ENCODE measurements at places on chromosomes 1 and 21.

DNA sequence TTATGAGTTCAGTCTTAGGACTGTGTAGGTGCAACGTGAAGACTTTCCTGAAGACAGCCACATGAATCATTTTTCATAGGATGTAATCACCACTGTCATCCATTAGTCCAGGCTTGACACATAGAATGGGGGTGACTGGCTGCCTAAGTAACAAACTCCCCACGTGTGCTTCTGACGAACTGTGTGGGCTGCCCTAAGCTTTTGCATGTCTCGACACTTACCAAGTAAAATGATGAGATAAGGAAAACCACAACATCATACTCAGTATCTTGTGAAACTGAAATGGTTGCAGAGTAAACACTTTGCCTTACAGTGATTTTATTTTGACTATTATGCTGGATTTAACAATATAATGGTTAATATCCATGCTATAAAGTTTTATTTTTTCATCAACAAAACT is 19.5 kb downstream of the ERG start:
- no peak for DNase-seq

- DNase-seq: peak; percentile 68
Observed at GRCh38 chr1:153568367-153569099, 2.9 kb upstream of the S100A2 start.

DNA sequence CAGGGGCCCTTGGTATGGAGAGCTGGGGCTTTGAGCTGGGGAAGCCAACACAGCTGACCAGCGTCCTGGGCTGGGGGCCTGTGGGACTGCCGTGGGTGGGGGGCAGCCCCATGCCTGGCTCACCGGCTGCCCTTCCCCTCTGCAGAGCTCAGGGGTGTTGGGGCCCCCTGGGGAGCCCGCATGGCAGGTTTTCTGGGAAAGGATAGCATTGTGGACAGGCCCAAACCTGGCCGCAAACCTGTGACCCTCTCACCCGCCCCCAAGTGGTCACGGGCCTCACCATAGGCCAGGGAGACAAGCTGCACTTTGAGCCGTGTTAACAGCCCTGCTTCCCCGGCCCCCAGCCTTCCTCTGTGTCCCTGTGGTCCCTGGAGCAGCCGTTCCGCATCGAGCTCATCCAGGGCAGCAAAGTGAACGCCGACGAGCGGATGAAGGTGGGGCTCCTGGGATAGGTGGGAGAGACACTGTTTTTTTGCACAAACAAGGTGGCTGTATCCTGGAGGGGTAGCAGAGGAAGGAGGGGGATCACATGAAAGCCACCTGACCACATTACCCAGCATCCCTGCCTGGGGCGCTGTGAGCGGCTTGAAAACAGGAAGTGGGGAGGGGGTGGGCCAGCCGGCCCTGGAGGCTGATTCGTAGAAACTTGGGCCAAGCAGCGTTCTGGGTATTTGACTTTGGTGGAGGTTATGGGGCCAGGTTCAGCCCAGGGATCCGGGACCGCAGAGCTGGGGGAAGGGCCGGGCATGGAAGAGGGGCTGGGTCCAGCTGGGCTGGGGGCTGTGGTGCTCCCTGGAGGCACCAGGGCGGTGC is 65.9 kb downstream of the PIK3CD start:
- peak; percentile 78 for DNase-seq

- no peak for DNase-seq
Observed at GRCh38 chr21:30680586-30680985, 37.9 kb downstream of the KRTAP20-3 start.

DNA sequence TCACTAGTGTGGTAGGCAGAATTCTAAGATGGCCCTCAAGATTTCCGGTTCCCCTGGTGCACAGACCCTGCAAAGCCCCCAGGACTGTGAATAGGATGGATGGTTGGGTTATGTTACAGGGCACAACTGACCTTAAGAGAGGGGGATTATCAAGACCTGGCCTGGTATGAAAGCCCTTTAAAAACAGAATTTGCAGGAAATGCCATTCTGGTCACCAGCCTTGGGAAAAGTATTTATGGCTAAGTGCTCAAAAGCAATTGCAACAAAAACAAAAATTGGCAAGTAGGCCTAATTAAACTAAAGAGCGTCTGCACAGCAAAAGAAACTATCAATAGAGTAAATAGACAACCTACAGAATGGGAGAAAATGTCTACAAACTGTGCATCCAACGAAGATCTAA is 144.7 kb upstream of the EDN2 start:
- DNase-seq: no peak

- no peak for DNase-seq
Observed at GRCh38 chr1:40637470-40638007, 27.9 kb downstream of the RIMS3 start.

GRCh38 chr1:196678510-196678884 is 26.7 kb downstream of the CFH start:
- no peak for DNase-seq

GRCh38 chr1:18480315-18481189 is at the start of gene KLHDC7A:
TSS of gene KLHDC7A (plus strand) at chr1:18480930. CDS start at chr1:18480982, 52 bp downstream.
- no peak for DNase-seq

DNA sequence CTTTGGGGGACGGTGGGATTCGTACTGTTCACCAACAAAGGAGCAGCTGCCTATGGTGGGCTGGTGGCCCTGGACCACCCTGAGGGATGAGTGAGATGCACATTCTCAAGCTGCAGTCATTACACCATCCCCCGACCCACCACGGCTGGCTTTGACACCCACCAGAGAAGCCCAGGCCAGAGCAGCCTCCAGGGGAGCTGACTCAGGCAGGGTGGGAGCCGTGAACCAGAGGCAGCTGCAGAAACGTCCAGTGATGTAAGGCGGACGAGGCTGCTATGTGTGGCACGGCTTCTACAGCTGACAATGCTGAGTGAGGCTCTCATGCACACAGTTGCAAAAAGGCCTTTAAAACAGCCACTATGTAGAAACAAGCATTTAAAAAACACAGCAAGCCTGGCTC is 40.1 kb downstream of the CHAF1B start:
- DNase-seq: no peak

- DNase-seq: no peak
Observed at GRCh38 chr1:225770561-225771248, 6.9 kb upstream of the SRP9 start.

- no peak for DNase-seq
Observed at GRCh38 chr1:162823771-162824525, 33.4 kb downstream of the HSD17B7 start.

GRCh38 chr1:10286244-10286643 is 75.9 kb downstream of the KIF1B start:
- DNase-seq: no peak

GRCh38 chr1:187245201-187245600 is 416.5 kb downstream of the PLA2G4A start:
- DNase-seq: no peak

- DNase-seq: no peak
Observed at GRCh38 chr1:30323841-30324240, 399.5 kb downstream of the MATN1 start.

GRCh38 chr1:3065396-3065795 is 3.6 kb upstream of the PRDM16 start:
- no peak for DNase-seq

GRCh38 chr1:183194527-183195141 is 8.6 kb downstream of the LAMC2 start:
- DNase-seq: no peak

- DNase-seq: no peak
Observed at GRCh38 chr1:200038981-200039848, 11.7 kb downstream of the NR5A2 start.

Data from T-helper 17 cell (primary cell).